ENCODE measurements at places on chromosomes 5 and 9.

DNA sequence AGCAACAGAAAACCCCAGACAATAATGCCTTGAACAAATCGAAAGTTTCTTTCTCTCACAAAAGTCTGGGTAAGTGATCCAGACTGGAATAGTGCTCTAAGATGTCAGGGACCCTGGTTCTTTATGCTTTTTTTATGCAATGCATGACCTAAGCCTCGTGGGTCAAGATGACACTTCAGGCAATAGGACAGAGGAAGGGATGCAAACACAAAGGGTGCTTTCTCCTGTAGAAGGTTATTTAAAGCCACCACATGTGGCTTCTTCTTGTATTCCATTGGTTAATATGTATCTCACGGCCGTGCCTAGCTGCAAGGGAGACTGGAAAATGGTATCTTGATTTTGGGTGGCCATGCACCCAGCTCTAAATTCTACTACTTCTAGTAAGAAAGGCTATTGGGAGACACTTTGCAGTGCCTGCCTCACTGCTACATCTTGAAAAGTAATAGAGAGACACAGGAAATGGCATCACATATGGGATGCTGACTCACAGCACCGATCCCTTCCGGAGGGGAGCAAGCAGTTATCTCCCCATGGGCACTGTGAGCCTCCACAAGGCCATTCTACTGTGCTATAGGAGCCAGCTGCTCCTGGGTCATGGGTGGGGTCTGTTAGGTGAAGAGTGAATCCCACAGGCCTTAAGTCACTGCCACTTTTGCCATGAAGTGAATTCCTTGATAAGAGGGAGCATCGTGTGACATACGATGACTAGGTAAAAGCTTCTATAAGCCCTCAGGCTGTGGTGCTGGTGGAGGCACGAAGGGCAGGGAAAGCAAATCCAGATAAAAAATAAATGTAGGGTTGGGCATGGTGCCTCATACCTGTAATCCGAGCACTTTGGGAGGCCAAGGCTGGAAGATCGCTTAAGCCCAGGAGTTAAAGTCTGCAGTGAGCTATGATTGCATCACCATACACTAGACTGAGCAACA lies 32.5 kb upstream of the RAB14 start:
- DNase-seq: no peak

DNA sequence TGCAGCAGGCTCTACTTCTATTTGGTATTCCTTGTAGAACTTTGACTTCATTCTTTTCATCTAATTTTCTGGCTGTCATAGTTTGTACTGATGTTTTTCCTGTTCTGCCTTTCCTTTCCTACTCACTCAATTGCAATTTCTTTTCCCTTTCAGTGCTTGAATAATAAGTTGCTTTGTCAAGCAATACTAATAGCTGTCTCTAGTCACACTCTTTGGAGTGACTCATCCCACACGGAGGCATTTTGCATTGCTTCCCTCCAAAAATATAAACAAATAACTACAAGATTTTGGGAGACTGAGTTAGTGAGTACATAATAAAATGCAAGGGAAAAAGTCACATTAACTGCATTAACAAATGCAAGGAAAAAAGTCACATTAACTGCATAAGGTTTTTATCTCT lies 465.9 kb downstream of the CDH9 start:
- DNase-seq: no peak

DNA sequence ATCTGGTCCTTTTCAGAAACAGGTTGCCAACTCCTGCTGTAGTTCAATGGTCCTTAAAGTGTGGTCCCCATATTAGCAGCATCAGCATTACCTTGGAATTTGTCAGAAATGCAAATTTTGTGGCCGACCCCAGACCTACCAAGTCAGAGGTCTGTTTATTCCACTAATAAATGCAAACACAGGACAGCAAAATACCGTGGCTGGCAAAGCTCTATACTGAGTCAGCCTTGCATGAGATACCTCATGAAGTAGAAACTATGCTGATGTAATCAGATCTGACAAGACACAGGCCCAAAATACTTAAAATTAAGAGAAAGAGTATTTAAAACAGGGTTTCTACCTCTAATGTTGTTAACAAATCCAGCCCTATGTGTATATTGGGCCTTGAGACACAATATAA lies 3.0 kb downstream of the GOLM1 start:
- no peak for DNase-seq

- no peak for DNase-seq
Observed at GRCh38 chr5:71640408-71640807, 53.3 kb downstream of the MCCC2 start.

DNA sequence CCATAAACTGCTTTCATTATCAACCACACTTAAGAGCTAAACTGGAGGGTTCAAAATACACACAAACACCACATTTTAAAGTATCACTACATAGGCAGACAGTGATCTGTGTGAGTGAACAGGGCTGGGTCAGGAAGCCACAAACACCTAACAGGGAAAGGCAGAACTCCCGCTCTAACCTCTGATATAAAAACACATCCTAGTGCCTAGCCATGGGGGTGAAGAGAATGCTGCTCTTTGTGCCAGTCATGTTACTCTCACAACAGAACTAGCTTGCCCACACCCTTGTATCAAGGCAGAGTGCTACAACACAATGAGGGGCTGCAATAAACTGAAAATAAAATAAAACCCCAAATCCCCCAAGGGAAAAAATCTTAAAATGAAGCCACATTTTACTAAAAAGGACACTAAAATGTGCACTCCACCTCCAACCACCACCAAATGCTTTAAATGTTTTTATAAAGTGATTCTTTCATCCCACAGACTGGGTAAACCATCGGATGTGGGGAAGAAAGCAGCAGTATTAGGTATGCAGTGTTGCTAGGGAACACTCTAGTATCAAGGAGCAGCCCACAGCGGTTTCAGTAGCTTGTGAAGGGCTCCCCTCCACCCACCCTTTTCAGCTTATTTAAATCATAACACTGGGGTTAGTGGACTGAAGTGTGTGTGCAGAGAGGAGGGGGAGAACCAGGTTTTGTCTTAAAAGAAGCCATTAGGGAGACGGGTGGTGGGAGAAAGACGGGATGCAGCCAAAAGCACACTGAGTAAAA lies 64.5 kb downstream of the TMEM161B start:
- DNase-seq: peak; percentile 16

- DNase-seq: no peak
Observed at GRCh38 chr9:137056739-137057415, 3.0 kb upstream of the ENTPD2 start.

DNA sequence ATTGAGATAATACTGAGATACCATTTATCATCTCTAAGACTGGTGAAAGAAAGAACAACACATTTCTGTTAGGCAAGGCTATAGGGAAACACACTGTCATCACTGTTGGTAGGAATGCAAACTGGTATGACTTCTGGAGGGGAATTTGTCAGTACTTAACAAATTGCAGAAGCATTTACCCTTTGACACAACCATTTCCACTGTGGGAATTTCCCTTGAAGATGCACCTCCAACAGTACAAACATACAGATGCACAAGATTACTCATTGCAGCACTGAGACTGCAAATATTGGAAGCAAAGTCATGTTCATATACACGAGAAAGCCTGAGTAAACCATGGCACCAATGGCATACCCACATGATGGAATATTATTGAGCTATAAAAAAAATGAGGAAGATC lies 17.6 kb downstream of the GM2A start:
- no peak for DNase-seq

Data from T follicular helper cell (primary cell).